Left colon (tissue), 2 donors: ENCODE measurements at places on chromosomes 1 and 21. TPM values are rescaled to one million over a fixed set of nuclear protein-coding genes. Genes with fewer than 3 reads are reported as not detected.

Gene CCDC181
- 0.15 TPM for total RNA-seq

Gene TCHHL1
- not detected for total RNA-seq

Gene LENEP
- total RNA-seq = not detected

Gene SLC25A34
- 22.6 TPM for total RNA-seq

Gene PLA2G2C
- not detected for total RNA-seq

Gene ELOVL1
- total RNA-seq = 135 TPM

DNA sequence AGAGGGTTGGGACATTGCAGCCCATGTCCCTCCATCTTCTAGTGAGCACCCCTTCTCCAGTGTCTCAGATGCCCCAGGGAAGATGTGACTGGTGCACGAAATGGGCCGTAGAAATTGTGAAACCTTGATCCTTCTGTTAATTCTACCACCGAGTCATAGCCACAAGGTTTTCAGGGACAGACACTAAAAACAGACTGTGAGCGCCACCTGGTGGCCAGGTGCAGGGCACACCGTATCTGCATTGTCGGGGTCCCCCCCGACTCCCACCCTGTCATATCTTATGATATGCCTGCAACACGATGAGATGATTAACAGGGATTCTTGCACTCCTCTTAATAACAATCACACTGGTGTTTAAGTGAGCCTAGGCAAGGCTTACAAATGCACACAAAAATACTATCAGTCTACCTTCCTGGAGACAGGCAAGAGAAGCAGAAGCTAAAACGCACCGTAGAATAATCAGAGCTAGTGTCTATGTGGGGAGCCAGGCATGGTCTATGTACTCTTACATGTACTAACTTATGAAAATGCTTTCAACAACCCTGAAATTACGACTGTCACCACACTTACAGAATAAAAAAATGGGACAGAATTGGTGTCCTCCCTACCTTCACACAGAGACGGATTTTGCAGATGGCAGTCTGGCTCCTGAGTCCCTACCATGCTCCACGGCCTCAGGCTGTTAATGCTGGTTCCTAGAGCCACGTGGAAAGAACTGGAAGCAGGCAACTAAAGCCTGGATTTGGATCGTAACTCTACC lies 57.9 kb downstream of the FHAD1 start:
- peak; percentile 49 for DNase-seq

DNA sequence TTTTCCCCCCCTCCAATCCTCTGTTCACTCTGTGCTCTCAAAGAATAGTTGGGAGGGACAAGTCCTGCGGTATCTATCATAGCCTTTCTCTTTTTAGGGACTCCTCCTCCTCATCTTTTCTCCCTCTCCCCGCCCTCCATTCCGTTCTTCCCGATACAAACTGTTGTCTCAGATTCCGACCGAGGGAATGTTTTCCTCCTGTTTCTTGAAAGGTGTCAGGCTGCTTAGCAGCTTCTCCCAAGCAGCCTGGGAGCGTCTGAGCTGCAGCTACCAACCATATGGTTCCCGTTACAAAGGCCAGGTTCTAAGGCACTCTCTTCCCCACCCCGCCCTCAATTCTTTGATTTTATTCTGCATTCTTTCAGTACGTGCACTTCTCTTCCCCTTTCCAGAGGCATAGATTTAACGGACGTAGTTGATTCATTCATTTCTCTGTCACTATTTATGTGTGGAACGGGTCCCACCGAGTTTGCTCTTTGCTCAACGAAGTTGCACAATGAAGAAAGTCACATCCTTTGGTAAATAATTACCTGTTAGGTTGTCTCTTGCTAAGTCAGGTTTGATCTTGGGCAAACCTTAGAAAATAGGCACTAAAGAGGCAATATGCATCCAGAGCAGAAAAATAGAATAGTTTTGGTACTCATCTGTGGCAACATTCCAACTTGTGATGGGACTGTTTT lies 2.8 kb downstream of the ADGRL2 start:
- DNase-seq = no peak

DNA sequence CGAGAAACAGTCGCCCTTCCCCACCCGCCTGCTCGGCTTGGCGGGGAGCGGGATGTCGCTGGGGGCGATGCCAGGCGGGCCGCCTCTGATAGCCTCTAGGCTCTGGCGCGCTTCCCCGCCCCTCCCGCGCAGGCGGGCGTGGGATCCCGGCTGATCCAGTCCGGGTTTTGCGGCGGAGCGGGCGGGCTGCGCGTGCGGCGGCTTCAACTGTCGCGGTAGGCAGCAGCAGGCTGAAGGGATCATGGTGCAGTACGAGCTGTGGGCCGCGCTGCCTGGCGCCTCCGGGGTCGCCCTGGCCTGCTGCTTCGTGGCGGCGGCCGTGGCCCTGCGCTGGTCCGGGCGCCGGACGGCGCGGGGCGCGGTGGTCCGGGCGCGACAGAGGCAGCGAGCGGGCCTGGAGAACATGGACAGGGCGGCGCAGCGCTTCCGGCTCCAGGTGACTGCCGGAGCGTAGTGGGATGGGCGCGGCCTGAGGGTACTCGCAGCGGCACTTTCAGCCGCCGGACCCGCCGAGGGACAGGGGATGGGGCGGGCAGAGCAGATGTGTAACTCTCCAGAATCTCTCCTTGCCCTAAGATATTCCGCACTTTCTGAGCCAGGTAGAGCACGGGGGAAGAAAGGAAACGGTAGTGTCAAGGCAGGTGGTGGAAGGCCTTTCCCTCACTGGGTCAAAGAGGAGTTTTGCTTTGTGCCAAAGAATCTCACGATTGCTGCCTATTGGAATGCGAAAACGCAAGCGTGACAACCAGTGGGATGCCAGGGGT lies at the start of gene FAAH:
FAAH (plus strand) TSS at position 210 of the 764 bp plus-strand sequence; CDS start at position 242, 32 bp downstream.
- peak; percentile 69 for DNase-seq

DNA sequence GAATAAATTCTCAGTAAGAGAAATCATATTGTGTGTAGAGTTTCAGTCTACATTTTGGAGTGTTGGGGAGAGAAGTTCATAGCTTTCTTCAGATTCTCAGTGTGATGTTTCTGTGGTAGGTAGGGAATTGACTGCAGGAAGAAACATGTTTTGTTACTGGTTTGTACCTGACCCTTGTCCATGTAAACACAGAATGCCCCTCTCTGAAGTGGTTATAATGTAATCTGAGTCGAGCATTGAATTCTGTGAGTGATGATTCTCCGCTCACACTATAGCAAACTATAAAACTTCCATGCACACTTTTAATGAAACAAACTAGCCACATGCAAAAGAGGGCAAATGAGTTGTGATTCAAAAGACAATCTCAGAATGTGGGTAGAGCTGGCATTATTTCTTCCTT lies 433.2 kb downstream of the USP25 start:
- DNase-seq = no peak

- DNase-seq = no peak
Measured at GRCh38 chr1:192147221-192147620, 11.0 kb upstream of the RGS18 start.

GRCh38 chr1:63294803-63295594 lies 27.4 kb upstream of the FOXD3 start:
- DNase-seq = no peak
